ENCODE measurements at places on chromosomes 1 and 21.
A peak's percentile ranks its signal among the peaks of the same experiment; 100 is the strongest.

- DNase-seq = no peak
- no peak overlapping the region for H3K4me3 ChIP-seq
- no peaks in the 10 kb centered on the region for H3K36me3 ChIP-seq
- H3K4me1 ChIP-seq = peaks cover 2% of the 10 kb centered on the region
These were observed 543 bp upstream of the MARK1 start for GRCh38 chr1:220527279-220527907.

- H3K36me3 ChIP-seq = no peaks in the 10 kb centered on the region
- peaks cover 4% of the 10 kb centered on the region for H3K4me1 ChIP-seq
- H3K27ac ChIP-seq = peak overlapping the region; percentile 81
- no peaks in the 10 kb centered on the region for H3K27me3 ChIP-seq
- peak overlapping the region; percentile 59 for H3K4me3 ChIP-seq
These were observed 58.2 kb downstream of the BCL9 start for GRCh38 chr1:147599362-147600118.

DNA sequence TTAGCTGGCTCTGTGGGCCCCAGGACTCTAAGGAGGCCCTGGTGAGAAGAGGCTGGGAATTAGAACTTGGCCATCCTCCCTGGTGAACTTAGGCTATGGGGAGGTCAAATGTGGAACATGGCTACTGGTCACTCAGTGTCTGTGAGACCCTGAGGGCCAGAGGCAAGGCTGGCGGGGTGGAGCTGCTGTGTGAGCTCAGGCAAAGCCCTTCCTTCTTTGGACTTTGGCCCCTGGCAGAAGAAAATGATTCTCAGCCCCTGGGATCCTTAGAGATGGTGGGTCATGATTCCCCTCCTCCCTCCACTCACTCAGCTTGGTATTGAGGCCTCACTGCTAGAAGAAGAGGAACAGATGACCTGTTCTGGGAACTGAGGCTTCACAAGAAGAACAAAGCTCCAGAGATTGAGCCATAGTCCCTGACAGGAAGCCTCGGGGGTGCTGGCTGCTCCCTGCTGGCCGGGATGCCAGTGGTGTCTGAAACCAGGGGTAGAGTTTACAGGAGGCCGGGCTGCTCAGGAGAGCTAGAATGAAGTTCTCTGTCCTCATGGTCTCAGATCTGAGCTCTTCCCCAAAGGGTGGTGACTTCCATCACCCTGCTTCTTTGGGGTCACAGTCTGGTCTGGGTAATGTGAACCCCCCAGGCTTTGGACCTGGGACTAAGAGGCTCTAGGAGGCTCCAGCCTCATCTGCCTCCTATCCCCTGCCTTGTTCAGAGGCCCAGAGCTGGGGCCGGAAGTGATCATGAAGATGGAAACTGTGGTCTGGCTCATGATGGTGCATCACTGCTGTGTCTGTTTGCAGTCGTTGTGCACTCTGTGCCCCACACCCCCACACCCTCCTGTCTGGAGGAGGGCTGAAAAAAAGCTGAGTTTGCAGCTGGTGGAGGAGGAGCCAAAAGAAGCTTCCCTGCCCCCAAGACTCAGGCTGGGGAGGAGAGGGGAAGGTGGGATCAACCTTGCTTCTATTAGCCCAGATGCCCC is 905 bp downstream of the BTBD19 start:
- H3K4me3 ChIP-seq = peak overlapping the region; percentile 40
- DNase-seq = peak; percentile 82
- H3K27ac ChIP-seq = peak overlapping the region; percentile 86
- peaks cover 20% of the 10 kb centered on the region for H3K36me3 ChIP-seq
- H3K27me3 ChIP-seq = no peaks in the 10 kb centered on the region

- no peak overlapping the region for H3K27ac ChIP-seq
- H3K27me3 ChIP-seq = no peaks in the 10 kb centered on the region
- no peak for DNase-seq
- H3K36me3 ChIP-seq = no peaks in the 10 kb centered on the region
These were observed 50.6 kb downstream of the FAAP20 start for GRCh38 chr1:2143814-2144500.

DNA sequence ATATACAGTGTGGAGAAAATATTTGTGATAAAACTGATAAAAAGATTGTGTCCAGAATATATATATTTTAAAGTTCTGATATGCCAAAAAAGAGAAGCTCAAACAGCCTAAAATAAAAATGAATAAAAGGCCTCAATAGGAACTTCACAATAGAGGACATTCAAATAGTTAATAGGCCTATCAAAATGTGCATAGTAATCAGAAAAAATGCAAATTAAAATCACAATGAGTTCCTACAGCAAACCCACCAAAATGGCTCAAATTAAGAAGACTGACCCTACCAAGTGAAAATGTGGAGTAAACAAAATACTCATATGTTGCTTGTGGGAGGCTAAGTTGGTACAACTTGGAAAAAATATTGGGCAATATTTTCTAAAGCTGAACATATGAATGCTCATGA is 57.6 kb upstream of the COG2 start:
- no peaks in the 10 kb centered on the region for H3K27me3 ChIP-seq
- no peaks in the 10 kb centered on the region for H3K4me1 ChIP-seq
- H3K27ac ChIP-seq = no peak overlapping the region
- DNase-seq = no peak
- no peak overlapping the region for H3K4me3 ChIP-seq

- H3K36me3 ChIP-seq = no peaks in the 10 kb centered on the region
- H3K27ac ChIP-seq = no peak overlapping the region
- H3K27me3 ChIP-seq = peaks cover 26% of the 10 kb centered on the region
- no peaks in the 10 kb centered on the region for H3K4me1 ChIP-seq
- no peak overlapping the region for H3K4me3 ChIP-seq
These were observed 60.6 kb downstream of the KCNAB2 start for GRCh38 chr1:6106321-6106731.

DNA sequence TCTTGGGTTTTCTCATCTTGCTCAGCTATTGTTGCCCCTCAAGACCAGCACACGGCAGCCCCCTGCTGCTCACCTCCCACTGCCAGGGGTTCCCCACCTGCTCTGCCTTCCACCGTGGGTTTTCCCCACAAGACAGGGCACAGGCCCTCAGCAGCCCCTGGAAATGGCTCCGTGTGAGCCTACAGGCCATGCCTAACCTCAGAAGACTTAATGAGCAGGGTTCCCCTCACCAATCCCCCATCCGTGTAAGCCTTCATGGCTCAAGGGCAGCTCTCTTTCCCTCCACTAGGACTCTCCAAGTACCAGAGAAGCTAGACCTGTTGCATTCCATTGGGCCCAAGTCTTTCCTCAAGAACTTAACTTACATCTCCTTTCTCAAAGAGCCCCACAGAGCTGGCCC is 18.4 kb upstream of the RCAN3 start:
- no peaks in the 10 kb centered on the region for H3K36me3 ChIP-seq
- DNase-seq = no peak
- H3K27me3 ChIP-seq = no peaks in the 10 kb centered on the region

DNA sequence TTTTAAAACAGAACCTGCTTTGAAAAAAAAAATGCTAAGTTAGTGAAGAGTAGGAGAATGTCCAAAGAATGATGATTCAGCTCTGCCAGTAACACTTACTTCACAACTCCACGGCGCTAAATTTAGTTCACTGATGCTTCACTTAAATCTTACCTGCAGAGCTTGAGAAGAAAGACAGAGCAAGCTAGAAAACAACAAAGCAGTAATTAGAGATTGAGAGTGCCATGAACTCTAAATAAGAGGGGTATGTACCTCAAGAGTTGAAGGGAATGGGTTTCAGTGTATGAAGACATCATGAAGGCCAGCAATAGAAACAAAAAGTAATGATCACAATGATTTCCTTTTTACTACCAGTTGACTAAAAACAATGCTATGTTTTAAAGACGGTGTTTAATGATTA is 32.8 kb downstream of the EPRS1 start:
- no peaks in the 10 kb centered on the region for H3K27me3 ChIP-seq
- DNase-seq = peak; percentile 59

- no peak overlapping the region for H3K27ac ChIP-seq
- H3K4me3 ChIP-seq = no peak overlapping the region
- H3K36me3 ChIP-seq = no peaks in the 10 kb centered on the region
- no peaks in the 10 kb centered on the region for H3K4me1 ChIP-seq
- no peaks in the 10 kb centered on the region for H3K27me3 ChIP-seq
These were observed 107.0 kb downstream of the KIF26B start for GRCh38 chr1:245261786-245262185.

DNA sequence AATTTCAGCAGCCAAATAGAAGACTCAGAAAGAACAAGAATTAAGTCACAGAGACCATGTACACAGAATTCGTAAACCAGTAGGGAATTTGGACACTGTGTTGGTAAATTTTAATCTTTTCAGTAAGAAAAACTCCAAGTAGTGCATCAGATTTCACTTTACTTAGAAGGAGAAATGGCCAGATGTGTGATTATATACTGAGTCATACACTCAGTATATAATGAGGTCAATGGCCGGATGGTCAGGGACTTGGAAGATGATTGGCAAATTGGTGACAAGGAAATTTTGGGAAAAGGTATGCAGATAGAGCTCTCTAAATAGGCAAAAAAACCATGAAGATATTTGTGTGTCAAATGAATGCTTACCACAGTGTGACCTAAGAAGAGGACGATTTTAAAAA is 399.8 kb upstream of the LRRC7 start:
- no peak overlapping the region for H3K4me3 ChIP-seq
- no peaks in the 10 kb centered on the region for H3K4me1 ChIP-seq

- no peaks in the 10 kb centered on the region for H3K36me3 ChIP-seq
- H3K27me3 ChIP-seq = no peaks in the 10 kb centered on the region
- no peak overlapping the region for H3K27ac ChIP-seq
- DNase-seq = no peak
- H3K4me3 ChIP-seq = no peak overlapping the region
- no peaks in the 10 kb centered on the region for H3K4me1 ChIP-seq
These were observed 286.7 kb downstream of the LMX1A start for GRCh38 chr1:165069829-165070228.
